ENCODE measurements at places on chromosomes 2 and 18. TPM values are rescaled to one million over a fixed set of nuclear protein-coding genes. Genes with fewer than 3 reads are reported as not detected.

DNA sequence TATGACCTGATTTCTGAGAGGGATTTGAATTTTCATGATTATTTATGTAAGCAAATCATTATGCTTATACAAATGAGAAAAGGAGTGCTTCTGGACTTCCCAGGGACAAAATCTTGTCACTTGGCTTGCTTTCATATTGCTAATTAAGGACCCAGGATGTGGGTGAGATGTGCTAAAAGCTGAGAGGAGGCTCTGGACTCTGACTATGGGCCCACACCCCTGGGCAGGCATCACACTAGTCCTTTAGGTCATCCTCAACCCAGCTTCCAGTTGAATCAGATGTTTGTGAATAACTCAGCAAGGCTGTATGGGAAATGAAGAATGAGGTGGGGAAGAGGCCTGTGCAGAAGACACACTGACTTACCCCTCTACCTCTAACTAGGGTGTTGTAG lies 11.9 kb downstream of the IL1B start:
- no peak for DNase-seq

The ALPP gene
- total RNA-seq: not detected

DNA sequence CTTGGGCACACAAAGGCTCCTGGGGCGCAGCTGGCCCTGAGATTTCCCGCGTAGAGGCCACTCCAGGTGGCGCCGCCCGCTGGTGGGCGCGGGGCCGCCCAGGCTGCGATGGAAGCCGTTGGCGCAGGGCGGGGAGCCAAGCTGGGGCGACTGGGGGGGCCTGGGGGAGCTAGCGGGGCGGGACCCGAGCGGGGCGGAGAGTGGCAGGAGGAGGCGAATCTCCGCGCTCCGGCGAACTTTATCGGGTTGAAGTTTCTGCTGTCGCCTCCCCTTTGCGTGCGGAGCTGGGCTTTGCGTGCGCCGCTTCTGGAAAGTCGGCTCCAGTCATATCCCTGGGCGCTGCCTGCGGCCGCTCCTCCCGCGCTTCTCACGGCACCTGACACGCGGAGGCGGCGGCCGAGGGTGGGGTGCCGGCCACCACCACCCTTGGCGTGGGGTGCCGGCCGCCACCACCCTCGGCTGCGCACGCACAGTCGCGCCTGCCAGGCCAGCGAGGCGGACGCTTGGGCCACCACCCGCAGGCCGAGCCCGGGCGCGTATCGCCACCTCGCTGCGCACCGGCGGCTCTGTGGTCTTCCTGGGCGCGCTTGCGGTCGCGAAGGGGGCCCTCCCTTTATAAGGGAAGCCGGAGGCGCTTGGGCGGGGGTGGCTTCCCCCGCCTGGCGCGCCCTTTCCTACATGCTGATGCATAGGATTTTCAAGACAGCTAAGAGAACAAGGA lies 919 bp upstream of the CYP1B1 start:
- DNase-seq: peak; percentile 81

The SERPINB3 gene
- total RNA-seq: not detected

DNA sequence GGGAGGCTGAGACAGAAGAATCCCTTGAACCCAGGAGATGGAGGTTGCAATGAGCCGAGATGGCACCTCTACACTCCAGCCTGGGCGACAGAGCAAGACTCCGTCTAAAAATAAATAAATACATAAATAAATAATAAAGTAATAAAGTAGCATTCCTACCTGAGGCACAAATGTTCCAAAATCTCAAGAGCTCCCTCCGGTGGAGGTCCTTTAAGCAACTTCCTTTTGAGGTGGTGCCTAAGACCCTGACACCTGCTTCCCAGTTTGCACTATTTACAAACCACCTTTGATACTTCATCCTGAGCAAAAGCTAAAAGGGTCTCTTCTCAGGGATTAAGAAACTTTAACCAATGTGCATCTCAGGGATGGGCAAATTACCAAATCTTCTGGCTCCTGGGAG lies 505.1 kb downstream of the CNTNAP5 start:
- no peak for DNase-seq

- no peak for DNase-seq
Observed at GRCh38 chr18:12049978-12050811, 43.4 kb upstream of the ANKRD62 start.

GRCh38 chr2:102032368-102033030 lies 40.7 kb downstream of the IL1R2 start:
- DNase-seq: no peak

DNA sequence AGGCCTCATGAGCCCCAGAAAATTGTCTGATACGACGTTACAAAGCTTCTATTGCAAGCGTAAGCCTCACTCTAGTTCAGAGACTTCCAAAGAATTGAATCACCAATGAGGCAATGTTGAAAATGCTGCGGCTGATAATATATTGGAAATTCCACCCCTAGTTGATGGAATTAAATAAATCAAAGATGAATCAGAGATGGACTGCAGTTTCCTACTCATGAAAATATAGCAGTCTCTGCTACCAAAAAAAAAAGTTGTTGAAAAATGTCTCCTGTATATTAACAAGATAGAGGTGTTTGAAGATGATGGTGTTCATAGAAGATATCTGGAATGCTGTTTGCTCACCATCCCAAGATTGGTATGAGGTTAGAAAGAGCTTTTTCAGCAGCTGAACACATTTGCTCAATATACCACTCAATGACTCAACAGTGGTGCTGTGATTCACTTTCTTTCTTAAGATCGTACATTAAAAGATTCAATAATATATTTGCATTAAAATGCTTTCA lies 99.8 kb upstream of the ARHGAP28 start:
- DNase-seq: no peak

- peak; percentile 81 for DNase-seq
Observed at GRCh38 chr2:230416061-230416721, at the start of gene SP100. SP100 (plus strand) TSS chr2:230416201; CDS start chr2:230416297, 96 bp downstream.

DNA sequence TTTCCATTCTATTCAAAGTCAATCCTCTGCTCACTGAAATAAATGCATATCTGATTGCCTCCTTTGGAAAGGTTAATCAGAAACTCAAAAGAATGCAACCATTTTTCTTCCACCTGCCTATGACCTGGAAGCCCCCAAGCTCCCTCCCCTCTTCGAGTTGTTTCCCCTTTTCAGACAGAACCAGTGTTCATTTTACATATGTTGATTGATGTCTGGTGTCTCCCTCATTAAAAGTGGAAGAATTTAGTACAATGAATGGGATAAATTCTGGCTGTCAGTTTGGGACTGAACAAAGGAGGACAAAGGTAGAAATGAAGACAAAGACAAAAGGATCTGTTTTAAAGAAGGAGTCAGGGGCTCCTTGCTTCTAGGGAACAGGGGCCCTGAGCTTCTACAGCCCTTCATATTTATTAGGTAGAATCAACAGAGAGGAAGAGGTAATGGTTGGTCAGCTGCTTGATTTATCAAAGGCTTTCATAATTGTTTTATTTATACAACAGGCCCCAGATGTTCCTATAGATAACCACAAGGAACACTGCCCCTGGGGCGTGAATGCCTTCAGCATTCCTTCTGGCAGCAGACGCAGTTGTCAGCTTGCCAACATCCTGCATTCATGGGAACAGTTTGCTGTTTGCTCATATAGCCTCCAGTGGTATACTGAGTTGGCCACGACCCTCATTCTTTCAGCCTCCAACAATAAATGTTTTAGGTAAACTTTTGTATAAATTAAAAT lies 949.8 kb upstream of the LRATD1 start:
- no peak for DNase-seq

- DNase-seq: no peak
Observed at GRCh38 chr2:63743982-63744966, 97.4 kb upstream of the UGP2 start.

DNA sequence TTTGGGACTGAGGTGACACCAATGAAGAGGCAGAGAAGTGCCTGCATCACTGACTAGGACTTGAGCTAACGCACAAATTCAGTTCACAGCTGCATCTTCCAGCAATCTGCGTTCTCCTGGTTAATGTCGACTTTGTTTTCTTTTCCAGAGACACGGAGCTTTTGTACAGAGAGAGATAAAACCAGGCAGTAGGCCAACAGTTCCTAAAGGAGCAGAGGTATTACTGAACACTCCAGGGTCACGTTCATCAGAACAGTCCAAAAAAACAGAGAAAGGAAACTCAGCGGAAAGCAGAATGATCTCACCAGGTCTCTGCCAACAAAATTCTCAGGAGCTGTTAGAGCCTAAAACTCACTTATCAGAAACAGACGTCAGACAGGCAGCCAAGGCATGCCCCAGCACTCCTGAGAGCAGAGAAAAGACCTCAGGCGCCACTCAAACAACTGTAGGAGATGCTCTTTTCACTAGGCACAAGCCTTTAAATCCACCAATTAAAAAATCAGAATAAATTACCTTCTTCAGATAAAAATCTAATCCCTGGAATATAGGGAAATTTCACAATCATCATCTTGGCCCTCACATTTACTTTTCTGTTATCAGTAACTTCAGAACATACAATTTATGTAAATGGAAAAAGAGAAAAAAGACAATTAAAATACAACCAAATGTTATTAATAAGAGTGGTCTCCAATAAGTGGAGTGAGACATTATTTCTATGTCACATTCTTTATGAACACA lies 95.9 kb upstream of the SPTBN1 start:
- no peak for DNase-seq

The EPB41L3 gene
- total RNA-seq: 43.0 TPM

GRCh38 chr2:60973705-60974104 lies 43.8 kb upstream of the PEX13 start:
- no peak for DNase-seq

The NPPC gene
- total RNA-seq: 0.36 TPM

GRCh38 chr2:191844706-191845105 lies 2.2 kb downstream of the CAVIN2 start:
- DNase-seq: no peak

GRCh38 chr2:149205143-149205542 lies 125.2 kb upstream of the LYPD6 start:
- no peak for DNase-seq

GRCh38 chr2:14513903-14514302 lies 118.6 kb upstream of the LRATD1 start:
- no peak for DNase-seq

- no peak for DNase-seq
Observed at GRCh38 chr2:240588006-240588655, 1.6 kb downstream of the CAPN10 start.

DNA sequence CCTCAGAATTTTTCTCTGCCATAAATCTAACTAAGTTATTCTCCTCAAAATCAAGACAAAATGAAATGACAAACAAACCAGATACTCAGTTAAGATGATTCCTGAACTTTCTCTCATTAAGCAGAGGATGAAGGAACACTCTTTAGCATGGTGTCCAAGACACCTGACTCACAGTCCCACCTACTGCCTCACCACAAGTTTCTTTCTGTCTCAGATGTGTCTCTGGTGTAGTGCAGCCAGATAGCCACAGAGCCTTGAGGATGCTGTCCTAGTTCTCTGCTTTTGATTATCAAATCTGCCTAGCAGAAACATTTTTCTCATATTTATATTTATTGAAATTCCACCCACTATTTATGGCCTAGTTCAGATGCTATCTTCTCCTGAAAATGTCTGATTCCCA lies 103.6 kb upstream of the TMEM200C start:
- no peak for DNase-seq

DNA sequence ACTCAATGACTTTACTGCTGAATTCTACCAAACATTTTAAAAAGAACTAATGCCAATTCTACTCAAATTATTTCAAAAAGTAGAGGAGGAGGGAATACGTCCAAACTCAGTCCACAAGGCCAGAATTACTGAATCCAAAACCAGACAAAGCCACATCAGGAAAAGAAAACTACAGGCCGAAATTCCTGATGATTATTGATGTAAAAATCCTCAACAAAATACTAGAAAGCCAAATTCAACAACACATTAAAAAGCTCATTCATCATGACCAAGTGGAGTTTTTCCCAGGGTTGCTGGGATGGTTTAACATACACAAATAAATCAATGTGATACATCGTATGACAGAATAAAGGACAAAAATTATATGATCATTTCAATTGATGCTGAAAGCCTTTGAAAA lies 103.9 kb upstream of the UBE2E3 start:
- no peak for DNase-seq

GRCh38 chr2:224576088-224576715 lies 9.0 kb downstream of the CUL3 start:
- no peak for DNase-seq

The FOSL2 gene
- 259 TPM for total RNA-seq

The LYPD1 gene
- 0.36 TPM for total RNA-seq

DNA sequence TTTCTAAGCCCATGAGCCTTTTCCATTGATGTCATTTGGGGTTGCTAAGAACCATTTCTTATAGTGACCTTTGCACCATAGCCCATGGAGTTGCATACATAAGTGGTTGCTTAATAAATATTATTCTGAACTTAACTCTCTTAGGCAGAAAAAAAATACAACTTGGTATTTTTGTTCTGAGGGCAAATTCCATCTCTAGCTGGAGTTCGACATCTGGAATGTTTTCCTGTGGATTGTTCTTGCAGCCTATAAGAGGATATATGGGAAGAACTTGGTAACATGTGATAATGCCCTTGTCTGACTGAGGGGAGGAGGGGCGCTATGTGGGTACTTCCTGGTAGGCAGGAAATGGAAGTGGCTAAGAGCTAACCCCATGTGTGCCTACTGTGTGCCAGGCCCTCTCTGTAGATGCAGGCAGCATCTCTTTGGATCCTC lies 20.7 kb downstream of the IGFBP2 start:
- no peak for DNase-seq

The RAB3GAP1 gene
- 61.6 TPM for total RNA-seq

DNA sequence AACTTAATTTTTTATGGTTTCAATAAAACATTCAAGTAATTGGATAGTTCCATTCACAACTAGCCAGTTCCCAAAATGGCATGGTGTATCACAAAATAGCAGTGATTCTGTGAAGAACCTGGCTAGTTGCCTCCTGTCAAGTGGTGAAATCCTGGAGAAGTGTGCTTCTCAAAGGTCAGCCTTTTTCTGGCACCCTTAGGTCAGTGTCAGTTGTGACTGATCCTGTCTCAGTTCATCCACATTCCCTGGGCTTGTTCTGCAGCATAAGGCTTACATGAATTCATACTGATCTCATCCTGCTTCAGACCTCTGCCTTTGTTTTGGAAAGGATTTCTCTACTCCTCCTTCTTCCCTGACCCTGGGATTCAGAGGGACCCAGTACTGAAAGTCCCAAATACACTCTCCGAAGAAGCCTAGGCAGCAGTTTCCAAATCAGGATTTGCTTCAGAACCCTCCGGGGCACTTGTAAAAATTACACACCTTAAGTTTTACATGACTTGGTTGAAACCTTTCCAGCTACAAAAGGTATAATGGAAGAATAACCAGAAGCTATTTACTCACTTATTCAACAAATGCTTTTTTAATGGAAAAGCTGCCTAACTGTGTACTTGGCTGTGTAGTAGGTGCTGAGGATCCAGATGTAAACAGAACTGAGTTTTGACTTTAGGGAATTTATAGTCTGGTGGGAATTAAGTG lies 11.0 kb downstream of the MAP3K20 start:
- no peak for DNase-seq

The FAM98A gene
- 51.3 TPM for total RNA-seq

- no peak for DNase-seq
Observed at GRCh38 chr2:15759385-15759784, 167.7 kb downstream of the DDX1 start.

The MYL12B gene
- 372 TPM for total RNA-seq

The MTERF4 gene
- 37.6 TPM for total RNA-seq

All from ureter (tissue), 1 donor.